Stimulated activated CD8-positive, alpha-beta memory T cell treated with anti-CD3 and anti-CD28 coated beads, Interleukin-7, amount 100 ng/mL, for 24 hours (primary cell): ENCODE measurements at places on chromosomes 3 and 15.

DNA sequence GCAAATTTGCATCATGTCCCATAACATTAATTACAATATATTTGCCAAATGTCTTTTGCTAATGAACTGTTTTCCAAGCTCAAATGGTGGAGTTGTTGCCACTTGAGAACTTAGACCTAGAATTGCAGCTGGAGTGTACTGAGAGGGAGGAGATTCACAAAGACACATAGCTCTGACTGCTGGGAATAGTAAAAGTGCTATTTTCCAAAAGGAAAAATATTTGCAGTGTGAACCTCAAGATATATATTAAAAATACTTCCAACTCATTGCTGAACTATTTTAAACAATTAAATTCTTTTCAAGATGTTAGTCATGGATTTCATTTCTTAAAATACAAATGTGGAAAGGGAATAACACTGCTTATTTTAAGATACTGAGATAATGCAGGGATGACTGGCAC, 666.8 kb upstream of the ARPP21 start:
- no peak for DNase-seq

GRCh38 chr3:112233083-112233482, 60.9 kb downstream of the SLC9C1 start:
- DNase-seq, result no peak

- DNase-seq, result no peak
These were observed 151.9 kb upstream of the UBE2E1 start for GRCh38 chr3:23653647-23654525.

DNA sequence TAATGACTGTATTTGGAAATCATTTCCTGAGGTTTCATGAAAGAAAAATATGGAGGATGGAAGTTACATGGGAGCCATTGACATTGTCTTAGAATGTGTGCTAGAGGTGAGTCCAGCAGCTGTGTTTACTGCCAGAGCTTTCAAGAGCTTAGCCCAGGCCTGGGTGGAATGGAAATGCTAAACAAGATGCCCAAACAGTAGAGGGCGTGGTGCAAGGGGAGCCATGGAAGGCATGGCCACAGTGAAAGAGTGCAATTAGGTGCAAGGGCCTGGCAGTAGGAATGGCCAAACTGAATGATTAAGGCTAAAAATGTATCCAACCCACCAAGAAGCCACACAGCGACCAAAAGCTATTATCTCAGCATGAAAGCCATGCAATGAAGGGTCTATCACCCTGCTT, 257.7 kb upstream of the NR2F2 start:
- DNase-seq, result no peak

- no peak for DNase-seq
These were observed 34.3 kb downstream of the PRR23E start for GRCh38 chr3:127226946-127227842.

DNA sequence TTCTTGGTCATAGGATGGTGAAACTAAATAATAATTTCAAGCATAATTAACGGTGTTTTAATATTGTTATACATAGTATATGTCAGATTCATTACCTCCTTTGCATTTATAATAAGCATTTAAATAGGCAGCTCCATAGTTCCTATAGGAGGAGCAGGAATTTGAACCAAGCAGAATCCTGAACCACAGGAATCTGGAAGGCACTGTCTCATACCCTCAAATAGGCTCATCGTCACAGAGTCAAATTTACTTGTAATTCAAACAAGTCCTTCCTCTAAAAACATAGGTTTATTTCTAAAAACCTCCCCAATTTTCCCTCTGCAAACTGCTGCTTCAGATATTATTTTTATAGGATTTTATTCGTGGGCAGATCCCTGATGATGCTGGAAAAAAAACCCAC, 376.3 kb upstream of the ARHGEF26 start:
- DNase-seq, result no peak

GRCh38 chr3:141796889-141797781, 33.9 kb downstream of the GRK7 start:
- peak; percentile 15 for DNase-seq

- DNase-seq, result peak; percentile 38
These were observed 1.1 kb upstream of the EIF2B5 start for GRCh38 chr3:184133840-184134745.

- no peak for DNase-seq
These were observed 242.9 kb downstream of the WNT5A start for GRCh38 chr3:55244247-55244646.

DNA sequence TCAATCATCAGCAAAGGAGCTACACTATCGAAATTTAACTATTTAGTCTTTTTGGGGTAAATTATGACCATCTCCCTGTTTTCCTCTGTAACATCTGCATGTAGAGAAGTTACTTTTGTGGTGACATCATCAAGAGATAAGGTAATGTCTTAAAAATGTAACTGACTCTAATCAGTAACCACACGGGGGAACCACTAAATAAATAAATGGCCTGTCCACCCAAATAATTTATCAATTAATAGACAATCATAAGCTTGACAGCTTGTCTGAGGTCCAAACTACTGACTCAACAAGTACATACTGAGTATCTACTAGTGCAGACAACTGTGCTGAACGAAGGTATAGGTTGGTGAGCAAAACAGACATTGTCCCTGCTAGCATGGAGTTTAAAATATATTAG, 219.3 kb downstream of the SLC9A9 start:
- DNase-seq, result no peak

DNA sequence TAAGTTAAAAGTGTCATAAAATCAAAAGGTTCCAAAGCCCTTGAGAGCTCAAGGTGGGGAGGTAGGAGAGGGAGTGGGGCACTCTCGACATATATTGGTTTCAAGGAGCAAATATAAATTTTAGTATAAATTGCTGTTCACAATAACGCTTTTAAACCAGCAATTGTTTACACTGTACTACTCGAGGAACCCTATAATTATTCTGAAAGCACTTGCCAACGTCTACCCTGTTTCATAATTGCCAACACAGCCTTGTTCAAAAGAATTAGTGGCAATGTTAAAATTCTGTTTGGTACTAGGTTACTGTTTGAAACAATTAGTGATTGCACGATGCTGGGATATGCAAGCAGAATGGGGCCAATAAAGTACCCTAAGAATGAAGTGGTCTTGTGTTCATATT, 76.3 kb upstream of the ICE2 start:
- no peak for DNase-seq

GRCh38 chr15:70219256-70219895, 121.7 kb upstream of the TLE3 start:
- no peak for DNase-seq

GRCh38 chr15:75170711-75171341, 30.9 kb upstream of the C15orf39 start:
- no peak for DNase-seq

DNA sequence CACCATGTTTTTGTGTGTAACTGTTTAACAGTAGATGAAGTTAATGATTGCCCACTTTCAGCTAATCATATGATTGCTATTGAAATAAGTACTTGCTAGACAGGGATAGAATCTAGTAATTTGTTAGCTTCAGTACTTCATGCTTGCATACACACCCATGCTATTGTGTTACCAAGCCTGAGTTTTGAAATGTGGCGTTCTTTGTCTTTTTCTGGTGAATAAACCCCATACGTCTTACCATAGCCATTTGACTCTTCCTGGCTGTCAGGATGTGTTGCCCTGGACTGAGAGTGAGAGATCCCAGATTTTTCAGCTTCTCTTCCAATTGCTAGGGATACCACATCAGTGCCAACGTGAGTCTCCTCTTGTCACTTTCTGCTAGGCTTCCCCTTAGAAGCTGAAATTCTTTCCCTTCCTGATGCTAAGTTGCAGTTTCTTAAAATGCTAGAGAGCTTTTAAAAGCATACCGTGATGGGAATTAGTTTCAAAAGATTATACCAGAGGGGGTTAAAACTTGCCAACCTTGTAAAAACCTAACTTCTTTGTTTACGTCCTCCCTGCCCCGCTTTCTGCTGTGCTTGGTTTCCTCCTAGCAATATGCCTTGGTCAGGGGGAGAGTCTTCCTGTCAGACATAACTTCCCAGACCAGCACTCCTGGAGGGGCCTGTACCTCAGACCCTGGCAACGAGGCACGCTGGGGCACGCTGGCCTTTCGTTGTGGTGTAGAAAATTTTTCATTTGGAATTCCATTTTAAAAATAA, 62.9 kb upstream of the ULK4 start:
- no peak for DNase-seq

- no peak for DNase-seq
These were observed 111.9 kb upstream of the TSC22D2 start for GRCh38 chr3:150296123-150296735.

GRCh38 chr15:25391971-25392721, 46.7 kb downstream of the UBE3A start:
- DNase-seq, result no peak

DNA sequence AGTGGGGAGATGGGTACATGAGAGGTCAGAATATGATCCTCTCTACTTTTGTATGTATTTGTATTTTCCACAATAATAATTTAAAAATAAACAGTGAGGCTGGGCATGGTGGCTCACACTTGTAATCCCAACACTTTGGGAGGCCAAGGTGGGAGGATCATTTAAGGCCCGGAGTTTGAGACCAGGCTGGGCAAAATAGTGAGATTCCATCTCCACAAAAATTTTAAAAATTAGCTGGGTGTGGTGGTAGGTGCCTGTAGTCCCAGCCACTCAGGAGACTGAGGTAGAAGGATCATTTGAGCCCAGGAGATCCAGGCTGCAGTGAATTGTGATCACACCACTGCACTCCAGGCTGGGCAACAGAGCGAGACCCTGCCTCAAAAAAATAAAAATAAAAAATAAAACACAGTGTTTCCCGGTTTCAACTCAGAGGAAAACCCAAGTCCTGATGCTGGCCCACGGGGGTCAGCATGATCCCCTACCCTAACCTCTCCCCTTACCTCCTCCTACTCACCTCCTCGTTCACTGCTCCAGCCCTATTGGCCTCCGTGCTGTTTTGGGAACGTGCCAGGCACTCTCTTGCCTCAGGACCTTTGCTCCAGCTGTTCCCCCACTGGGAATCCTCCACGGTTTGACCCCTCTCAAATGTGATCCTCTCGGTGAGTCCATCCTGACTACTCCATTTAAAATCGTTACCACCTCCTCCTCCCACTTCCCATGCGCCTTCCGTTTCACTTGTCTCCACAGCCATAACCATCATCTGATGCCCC, 2.9 kb upstream of the KLHL40 start:
- no peak for DNase-seq

- DNase-seq, result no peak
These were observed 92.4 kb upstream of the CGNL1 start for GRCh38 chr15:57283774-57284503.

- no peak for DNase-seq
These were observed 211.9 kb downstream of the TPRG1 start for GRCh38 chr3:189383630-189384029.

GRCh38 chr3:69161587-69162307, 39.4 kb upstream of the LMOD3 start:
- DNase-seq, result no peak

DNA sequence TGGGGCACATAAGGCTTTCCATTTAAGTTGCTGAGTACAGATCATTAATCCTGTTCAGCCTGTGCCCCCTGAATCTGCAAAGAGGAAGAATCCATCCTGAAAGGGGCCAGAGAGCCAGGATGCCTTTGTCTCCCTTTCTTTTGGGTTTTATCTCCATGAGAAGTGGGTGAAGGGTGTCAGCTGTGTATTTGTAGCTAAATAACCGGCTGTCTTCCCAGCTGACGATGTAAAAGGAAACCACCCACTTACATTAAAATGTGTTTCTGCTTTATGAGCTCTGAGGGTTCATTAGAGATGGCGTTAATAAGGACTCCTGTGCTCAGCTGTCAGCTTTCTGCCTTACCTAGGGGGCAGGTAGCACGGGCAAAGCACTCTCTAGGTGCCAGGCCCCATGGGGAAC, 83.4 kb downstream of the SLCO3A1 start:
- DNase-seq, result no peak

GRCh38 chr3:10396931-10397330, 76.0 kb upstream of the SEC13 start:
- no peak for DNase-seq

DNA sequence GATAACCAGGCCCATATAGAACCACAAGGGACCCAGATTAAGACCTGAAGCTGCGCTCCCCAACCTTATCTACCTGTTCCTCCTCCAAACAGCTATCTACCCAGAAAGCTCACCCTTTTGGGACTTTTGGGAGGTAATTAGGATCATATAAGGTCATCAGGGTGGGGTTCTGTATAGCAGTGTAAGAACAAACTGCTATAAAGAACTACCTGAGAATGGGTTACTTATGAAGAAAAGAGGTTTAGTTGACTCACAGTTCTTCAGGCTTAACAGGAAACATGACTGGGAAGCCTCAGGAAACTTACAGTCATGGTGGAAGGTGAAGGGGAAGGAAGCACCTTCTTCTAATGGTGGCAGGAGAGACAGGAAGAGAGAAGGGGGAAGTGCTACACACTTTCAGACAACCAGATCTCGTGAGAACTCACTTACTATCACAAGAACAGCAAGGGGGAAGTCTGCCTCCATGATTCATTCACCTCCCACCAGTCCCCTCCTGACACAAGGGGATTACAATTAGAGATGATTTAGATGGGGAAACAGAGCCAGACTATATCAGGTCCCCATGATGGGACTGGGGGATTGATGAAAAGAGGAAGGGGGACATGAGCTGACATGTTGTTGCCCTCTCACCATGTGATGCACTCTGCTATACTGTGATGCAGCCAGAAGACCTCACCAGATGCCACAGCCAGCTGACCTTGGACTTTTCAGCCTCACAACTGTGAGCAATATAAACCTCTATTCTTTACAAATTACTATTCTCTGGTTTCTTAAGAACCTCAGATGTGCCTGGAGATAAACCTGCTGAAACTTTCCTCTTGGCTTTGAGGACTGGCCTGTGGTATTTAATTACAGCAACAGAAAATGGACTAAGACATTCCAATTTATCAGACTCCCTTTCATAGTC, 15.3 kb upstream of the FMN1 start:
- DNase-seq, result no peak

- DNase-seq, result no peak
These were observed 70.7 kb downstream of the SRGAP3 start for GRCh38 chr3:9178697-9179096.

DNA sequence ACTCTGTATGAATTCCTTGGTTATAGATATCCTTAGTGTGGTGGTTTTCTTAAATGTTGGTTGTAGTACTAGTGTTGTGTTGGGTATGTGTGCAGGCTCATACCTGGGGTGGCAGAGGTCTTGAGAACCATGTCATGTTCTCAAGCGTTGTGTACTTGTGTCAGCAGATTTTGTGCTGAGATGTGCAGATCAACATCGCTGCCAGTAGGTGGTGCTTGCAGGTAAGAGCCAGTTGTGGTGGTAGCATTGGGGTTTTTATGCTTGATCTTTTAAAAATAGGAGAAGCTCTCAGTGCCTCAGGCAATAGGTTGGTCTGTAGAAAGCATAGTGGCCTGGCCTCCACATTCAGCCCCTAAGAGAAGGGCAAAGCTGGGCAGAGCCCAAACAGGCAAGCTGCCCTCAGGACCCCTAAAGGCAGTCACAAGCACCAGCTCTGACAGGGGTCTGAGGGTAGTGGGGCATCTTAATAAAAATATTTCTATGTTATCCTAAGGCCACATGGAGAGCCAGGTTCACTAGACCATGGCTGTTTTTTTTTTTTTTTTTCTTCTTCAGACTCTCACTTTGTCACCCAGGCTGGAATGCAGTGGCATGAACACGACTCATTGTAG, 164.0 kb downstream of the IL20RB start:
- DNase-seq, result no peak
